Placental epithelial cell (primary cell): ENCODE measurements at places on chromosomes 12 and 14. TPM values are rescaled to one million over a fixed set of nuclear protein-coding genes. Genes with fewer than 3 reads are reported as not detected.

Gene PIWIL1
- total RNA-seq: not detected in 2 replicates

Gene C12orf56
- 0.11 and 0.79 TPM in 2 replicates for total RNA-seq

Gene SOAT2
- not detected in 2 replicates for total RNA-seq

Gene AKAP6
- 2.5 and 2.7 TPM in 2 replicates for total RNA-seq
